ENCODE measurements at places on chromosomes 3 and 15.

DNA sequence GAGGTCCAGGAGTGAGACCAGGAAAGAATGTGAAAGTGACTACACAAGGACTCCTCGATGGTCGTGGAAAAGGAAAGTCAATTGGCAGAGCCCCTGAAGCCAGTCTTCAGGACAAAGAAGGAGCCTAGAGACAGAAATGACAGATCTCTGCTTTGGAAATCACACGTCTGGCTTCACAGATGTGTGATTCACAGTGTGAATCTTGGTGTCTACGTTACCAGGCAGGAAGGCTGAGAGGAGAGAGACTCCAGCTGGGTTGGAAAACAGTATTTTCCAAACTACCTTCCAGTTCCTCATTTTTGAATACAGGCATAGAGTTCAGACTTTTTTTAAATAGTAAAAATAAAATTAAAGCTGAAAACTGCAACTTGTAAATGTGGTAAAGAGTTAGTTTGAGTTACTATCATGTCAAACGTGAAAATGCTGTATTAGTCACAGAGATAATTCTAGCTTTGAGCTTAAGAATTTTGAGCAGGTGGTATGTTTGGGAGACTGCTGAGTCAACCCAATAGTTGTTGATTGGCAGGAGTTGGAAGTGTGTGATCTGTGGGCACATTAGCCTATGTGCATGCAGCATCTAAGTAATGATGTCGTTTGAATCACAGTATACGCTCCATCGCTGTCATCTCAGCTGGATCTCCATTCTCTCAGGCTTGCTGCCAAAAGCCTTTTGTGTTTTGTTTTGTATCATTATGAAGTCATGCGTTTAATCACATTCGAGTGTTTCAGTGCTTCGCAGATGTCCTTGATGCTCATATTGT lies 6.0 kb downstream of the CCR2 start:
- DNase-seq = no peak

DNA sequence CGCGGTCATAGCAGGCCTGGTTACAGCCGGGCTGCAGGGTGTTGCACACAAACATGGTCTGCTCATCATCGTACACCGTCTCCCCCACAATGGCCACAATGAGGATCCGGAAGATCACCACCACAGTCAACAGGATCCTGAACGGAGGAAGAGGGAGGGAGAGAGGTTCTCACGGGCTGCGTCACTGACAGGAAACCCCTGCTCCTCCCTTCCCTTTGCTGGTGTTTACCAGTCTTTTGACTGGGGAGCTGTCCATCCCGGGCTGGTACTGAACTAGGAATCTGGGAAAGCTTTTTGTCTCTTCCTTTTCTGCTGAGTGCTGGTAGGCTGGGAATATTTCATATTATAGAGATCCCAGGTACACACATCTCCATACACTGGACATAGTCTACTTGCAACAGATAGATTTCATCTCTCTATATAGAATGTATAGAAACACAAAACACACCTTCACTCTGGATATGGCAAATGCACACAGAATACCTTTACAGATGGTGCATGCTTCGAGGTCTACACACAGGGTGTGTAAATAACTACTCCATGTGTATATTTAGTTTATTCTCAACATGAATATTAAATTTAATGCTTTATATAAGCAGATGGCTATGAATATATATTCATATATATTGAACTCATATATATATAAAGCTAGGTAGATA lies 1.4 kb downstream of the GJD2 start:
- no peak for DNase-seq

DNA sequence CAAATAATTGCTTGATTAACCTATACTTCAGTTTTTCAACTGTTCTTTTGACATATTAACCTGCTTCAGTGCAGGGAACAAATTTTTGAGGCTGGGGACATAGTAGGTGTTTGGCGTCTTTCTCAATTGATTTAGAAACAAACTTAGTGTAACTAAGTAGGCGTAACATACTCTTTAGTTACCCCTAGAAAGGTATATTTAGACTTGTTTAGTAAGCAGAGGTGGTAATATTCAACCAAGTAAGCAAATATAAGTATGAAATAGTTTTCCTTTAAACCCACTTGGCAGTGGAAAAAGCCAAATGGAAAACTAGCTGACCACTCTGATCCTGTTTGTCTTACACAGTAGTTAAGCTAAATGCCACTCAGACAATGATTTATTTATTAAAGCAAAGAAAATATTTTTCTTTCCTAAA lies 113.2 kb downstream of the MBNL1 start:
- no peak for DNase-seq

DNA sequence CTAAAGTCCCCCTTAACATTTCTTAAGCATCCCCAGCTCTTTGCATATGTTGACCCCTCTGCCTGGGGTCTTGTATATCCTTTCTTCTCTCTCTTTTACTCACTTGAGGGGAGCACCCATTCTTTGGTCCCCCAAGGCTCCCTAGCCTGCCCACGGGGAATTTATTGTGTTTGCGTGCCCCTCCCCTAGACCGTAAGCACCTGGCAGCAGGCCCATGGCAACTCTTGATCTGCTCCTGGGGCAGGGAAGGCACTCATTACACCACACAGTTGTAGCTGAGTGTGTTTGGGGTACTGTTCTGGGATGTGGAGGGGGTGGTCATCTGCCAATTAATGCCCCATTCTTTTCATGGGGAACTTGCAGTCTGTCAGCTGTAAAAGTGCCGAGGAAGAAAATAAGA lies 27.3 kb upstream of the SMAD6 start:
- DNase-seq = no peak

- DNase-seq = no peak
These were observed 88.7 kb downstream of the DHX30 start for GRCh38 chr3:47891613-47892005.

DNA sequence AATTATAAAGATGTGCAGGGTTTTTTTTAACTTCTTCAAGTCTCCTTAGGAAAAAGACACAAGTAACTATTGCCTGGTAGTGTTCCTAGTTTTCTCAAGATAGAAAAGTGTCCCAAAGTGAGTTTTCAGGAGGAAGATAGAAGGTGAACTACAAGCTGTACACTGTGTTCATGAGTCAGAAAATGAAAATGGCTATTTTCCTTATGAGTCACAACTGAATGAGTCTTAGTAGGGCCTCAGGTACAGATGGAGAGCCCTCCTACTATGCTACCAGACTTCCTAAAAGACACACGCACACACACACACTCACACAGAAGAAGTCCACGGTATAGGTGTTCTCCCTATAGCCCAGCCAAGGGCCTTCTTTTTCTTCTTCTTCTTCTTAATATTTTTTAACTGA lies 3.1 kb downstream of the MYO1E start:
- DNase-seq = no peak
